ENCODE measurements at places on chromosomes 12 and 14.

GRCh38 chr14:49460662-49461061, 125.5 kb downstream of the RPS29 start:
- DNase-seq, result no peak

DNA sequence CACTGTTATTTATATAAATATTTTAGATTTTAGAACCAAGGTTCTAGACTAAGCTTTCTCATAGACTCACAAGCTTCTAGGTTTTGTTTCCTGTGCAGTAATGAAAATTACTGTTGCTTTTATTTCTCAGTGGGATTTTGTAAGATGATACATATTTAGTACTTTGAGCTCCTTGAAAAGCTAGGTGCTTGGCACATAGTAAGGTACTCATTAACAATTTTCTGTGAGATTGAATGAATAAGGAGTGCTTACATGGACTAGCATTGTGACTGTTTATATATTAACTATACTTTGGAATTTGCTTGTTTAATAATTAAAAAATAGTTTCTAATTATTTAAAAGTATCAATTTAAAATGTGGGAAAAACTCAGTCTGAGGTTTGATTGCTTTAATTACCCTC, 85.7 kb downstream of the MIA2 start:
- no peak for DNase-seq

DNA sequence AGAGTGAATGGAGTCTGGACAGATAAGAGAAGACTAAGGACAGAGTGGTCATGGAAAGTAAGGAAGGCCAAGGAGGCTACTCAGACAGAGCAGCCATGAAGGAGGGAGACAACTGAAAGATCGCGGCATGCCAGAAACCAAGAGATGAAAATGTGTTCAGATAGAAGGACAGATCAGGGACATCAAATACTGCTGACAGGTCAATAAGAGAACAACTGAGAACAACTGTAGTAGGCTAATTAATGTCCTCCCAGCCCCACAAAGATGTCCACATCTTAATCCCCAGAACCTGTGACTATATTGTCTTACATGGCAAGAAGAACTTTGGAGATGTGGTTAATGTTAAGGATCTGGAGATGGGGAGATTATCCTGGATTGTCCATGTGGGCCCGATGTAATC, 15.0 kb upstream of the HELB start:
- DNase-seq, result no peak

- peak; percentile 69 for DNase-seq
Observed at GRCh38 chr12:19223695-19224094, 94.2 kb downstream of the PLEKHA5 start.

DNA sequence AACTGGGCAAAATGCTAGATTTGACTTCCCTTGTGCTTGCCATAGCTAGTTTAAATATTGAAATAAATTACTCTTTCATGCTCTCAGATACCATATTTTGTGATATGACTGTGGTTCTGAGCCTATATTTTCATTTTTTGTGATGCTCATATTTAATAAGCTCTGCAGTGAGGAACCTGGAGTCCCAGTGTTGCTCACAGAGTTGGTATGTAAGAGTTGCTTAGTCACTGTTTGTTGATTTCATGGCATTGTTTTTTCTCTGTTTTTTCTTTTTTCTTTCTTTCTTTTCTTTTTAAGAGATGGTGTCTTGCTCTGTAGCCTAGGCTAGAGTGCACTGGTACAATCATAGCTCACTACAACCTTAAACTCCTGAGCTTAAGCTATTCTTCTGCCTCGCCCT, 750.5 kb upstream of the TMEM132C start:
- no peak for DNase-seq

DNA sequence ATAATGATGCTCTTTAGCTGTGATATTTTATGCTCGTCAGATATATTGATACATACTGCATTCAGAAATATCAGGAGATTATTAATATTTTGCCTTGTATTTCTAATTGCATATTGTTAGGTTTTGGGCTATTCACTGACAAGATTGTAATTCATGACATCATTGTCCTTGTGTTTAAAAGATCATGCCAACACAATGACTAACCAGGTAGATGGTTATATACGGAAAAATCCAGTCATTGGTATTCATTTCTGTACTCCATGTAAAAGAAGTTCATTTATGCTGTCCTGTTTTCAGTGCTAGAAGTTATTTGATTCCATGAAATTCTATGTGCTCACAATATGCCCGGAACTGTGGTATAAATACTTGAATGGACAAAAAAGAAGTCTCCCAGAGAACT, 107.5 kb downstream of the KITLG start:
- no peak for DNase-seq

GRCh38 chr12:13023811-13024530, 20.2 kb upstream of the FAM234B start:
- peak; percentile 75 for DNase-seq

- DNase-seq, result no peak
Observed at GRCh38 chr12:51496895-51497294, 72.3 kb downstream of the SLC4A8 start.

DNA sequence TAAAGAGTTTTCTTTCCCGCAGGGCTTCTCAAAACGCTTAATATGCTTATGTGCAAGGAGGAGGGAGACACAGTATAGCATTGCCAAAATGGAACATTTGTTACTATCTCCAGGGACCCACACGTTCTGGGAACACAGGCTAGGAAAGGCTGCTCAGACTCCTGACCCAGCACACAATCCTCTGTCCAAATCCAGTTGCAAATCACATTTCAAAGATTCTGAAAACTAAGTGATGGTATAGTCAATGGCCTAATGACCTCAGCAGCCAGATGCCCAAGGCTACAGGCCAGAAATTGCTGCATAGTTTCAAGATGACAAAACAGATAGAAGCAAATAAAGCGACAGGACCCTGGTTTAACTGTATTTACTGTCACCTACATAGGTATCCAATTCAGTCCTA, 97.0 kb upstream of the GRIP1 start:
- no peak for DNase-seq

- DNase-seq, result no peak
Observed at GRCh38 chr14:76375947-76376404, at the start of gene ESRRB. ESRRB (plus strand) TSS chr14:76376137; CDS start chr14:76376402, 265 bp downstream.

DNA sequence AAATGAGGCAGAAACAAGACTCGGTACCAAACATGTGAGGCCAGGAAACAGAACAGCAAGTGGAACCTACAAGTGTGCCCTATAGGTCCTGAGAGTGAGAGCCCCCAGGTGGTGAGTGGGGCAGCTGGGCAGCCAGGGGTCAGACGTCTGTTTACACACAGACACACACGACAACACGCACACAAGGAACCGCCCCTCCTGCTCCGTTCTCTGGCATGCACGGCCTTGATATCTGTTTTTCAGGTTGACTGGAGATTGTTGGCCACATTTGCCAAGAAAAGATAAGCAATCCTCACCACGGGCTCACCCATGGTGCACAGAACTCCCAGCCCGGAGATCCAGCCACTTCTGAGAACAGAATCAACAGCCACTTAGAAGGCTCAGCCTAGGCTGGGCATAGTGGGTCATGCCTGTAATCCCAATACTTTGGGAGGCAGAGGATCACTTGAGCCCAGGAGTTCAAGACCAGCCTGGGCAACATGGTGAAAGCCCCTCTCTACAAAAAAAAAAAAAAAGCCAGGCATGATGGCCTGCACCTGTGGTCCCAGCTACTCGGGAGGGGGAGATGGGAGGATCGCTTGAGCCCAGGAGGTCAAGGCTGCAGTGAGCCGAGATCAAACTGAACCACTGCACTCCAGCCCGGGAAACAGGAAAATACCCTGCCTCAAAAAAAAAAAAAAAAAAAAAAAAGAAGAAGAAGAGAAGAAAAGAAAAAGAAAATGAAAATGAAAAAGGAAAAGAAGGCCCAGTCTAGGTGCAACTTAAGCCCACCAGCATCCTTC, 19.4 kb upstream of the EIF5 start:
- no peak for DNase-seq

DNA sequence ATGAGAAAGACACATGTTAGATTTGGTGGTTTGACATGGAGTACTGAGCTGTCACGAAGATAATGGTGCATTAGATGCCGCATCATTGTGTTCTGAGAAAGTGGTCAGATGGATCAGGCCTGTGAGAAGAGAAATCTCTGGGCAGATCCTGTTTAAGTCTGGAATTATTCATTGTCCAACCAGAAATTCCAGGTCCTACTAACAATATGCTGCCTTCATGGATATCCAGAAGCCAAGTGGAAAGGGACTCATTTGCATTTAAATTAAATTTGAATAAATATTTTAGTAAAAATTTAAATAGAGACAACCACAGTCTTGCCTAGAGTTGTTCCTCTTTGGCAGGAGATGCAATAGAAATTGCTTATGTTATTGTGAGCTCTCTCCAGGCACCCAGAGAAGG, 330.5 kb upstream of the TMEM132C start:
- no peak for DNase-seq

GRCh38 chr14:37596790-37597472, 1.5 kb downstream of the TTC6 start:
- no peak for DNase-seq

DNA sequence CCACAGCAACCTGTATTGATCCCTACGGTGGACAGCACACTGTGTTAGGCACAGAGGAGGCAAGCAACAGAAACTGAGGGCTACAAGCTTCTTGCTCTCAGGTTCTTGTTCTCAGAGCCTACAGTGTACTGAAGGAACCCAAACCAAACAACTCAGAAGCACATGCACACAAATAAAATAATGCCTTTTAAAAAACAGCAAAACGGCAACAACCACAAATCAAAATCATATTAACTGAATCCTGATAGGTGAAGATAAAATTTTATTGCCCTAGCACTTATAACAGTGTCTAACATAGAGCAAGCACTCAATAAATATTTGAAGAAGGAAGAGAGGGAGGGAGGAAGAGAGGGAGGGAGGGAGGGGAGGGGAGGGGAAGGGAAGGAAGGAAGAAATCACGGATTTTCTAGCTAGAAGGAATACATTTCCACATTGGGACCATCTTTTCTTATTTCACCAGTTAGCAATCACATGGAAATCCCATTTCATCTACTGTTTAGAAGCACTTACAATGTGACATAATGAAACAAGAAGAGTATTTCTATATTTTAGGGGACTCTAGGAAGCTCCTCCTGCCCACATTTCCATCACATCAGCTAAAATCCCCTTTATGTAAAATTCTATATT, 27.2 kb downstream of the DMAC2L start:
- no peak for DNase-seq

- no peak for DNase-seq
Observed at GRCh38 chr12:39617887-39618286, 1.7 kb downstream of the ABCD2 start.

DNA sequence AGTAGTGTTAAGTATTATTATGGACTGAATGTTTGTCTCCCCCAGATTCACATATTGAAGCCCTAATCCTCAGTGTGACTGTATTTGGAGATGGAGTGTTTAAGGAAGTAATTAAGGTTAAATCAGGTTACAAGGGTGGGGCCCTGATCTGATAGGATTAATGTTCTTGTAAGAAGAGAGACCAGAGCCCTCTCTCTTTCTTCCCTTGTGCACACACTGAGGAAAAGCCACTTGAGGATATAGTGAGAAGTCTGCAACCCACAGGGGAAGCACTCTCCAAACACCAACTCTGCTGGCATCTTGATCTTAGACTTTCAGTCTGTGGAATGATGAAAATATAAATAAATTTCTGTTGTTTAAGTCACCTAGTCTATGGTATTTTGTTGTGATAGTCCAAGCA, 2.2 kb upstream of the KLRG1 start:
- DNase-seq, result no peak

GRCh38 chr12:116545936-116546335, 13.2 kb upstream of the MAP1LC3B2 start:
- DNase-seq, result no peak

- no peak for DNase-seq
Observed at GRCh38 chr14:24390701-24391468, 7.9 kb upstream of the NYNRIN start.

GRCh38 chr12:82912406-82912805, 225.7 kb downstream of the TMTC2 start:
- DNase-seq, result no peak

DNA sequence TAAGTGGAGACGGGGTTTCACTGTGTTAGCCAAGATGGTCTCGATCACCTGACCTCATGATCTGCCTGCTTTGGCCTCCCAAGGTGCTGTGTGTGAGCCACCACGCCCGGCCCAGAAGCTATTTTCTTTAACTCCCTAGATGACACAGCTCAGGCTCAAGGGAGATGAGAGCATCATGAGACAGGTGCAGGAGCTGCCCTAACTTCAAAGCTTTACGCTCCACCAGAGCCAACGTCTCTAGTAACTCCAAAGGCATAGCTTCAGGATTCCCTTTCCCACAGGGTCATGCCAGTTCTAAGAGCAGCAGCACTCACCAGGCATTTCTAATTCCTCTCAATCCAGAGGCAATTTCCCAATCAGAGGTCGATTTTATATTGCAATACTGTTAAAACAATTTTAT, 21.0 kb downstream of the NDUFA12 start:
- no peak for DNase-seq

DNA sequence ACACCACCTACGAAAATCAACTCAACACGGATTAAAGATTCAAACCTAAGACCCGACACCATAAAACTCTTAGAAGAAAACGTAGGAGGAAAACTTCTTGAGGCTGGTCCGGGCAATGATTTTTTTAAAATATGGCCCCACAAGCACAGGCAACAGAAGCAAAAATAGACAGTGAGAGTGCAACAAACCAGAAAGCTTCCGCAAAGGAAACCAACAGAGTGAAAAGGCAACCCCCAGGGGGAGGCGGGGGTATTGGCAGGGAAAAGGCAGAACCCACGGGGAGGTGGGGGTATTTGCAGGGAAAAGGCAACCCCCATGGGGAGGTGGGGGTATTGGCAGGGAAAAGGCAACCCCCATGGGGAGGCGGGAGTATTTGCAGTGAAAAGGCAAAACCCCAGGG, 20.5 kb upstream of the FBRSL1 start:
- no peak for DNase-seq

DNA sequence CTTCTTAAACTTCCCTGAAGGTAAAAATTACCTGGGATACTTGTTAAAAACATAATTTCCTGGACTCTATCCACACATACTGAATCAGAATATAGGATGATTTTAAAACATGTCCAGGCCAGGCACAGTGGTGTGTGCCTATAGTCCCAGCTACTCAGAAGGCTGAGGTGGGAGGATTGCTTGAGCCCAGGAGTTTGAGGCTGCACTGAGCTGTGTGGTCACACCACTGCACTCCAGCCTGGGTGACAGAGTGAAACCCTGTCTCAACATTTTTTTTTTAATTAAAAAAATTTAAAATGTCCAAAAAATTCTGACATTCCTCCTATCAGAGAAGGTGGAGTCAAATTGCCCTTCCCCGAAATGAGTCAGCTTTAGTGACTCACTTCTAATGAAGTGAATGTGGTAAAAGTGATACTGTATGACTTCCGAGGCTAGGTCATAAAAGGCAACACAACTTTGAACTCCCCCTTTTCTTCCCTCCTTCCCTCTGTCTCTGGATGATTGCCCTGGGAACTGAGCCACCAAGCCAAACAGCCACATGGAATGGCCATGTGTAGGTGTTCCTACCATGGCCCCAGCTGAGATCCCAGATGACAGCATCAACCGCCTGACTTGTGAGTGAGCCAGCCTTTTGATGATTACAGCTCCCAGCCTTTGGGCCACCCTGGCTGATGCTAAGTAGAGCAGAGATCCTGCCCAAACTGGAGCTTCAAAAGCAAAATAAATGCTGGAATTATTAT, 36.3 kb downstream of the LIMA1 start:
- peak; percentile 68 for DNase-seq

GRCh38 chr12:90959538-90960139, 4.7 kb upstream of the CCER1 start:
- peak; percentile 21 for DNase-seq
